ENCODE measurements at places on chromosomes 12 and 14.

DNA sequence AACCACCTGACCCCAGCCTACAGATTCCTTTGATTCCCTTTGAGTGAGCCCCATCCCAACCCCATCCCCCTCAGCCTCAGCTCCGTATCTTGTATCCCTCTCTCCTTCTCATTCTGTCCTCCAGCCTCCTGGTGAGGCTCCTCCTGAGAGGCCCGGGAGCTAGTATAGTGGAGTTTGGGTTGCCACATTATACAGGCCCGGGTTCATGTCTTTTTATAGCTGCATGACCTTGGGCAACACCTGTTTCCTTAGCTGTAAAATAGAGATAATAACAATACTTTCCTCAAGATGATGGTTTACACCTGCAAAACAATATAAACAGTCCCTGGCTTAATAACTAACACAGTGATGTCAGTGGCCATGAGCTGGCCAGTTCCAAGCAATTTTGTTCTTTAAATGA lies 89.8 kb downstream of the STAB2 start:
- no peak for DNase-seq

- DNase-seq, result no peak
Observed at GRCh38 chr14:92022036-92022435, 17.8 kb downstream of the TRIP11 start.

GRCh38 chr12:132583411-132583710 lies 27.0 kb downstream of the LRCOL1 start:
- no peak for DNase-seq

- DNase-seq, result no peak
Observed at GRCh38 chr14:55116246-55117030, 12.6 kb upstream of the LGALS3 start.

- peak; percentile 57 for DNase-seq
Observed at GRCh38 chr14:76876076-76876475, 49.9 kb downstream of the LRRC74A start.

DNA sequence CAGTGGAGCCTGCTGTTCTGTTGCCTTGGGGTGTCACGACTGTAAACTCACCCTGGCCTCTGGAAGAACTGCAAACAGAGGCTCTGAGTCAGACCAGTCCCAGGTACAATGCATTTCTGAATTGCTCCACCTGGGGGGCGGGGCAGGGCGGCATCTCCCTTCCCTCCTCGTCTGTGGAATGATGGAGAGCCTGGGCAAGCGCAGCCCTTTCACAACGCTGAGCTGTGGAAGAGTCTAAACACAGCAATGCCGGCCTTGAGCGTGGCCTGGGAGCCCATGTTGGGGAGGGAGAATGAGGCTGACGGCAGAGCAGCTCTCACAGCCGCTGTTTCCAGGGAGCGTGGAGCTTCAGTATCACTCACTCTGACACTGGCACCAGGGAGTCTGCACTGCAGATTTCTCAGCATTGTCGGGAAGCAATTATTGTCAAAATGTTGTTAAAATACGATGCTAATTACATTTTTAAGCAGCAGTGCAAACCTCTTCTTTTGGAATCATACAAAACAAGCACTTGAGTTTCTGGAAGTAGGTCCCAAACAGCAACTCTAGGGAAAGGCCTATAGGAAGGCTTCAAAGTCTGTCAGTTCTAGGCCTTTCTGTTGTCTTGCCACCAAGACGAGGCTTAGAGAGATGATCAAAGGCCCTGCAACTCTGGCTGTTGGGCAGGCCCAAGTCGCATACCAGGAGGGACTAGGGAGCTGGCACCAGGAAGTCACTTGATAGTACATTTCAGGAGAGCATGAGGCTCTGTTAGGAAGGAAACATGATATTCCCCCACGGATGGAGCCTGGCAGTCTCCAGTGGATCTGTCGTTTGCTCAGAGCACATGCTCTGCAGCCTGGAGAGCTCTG lies 244.0 kb upstream of the FKBP4 start:
- DNase-seq, result no peak

- peak; percentile 28 for DNase-seq
Observed at GRCh38 chr12:26274441-26275312, 79.3 kb downstream of the SSPN start.

DNA sequence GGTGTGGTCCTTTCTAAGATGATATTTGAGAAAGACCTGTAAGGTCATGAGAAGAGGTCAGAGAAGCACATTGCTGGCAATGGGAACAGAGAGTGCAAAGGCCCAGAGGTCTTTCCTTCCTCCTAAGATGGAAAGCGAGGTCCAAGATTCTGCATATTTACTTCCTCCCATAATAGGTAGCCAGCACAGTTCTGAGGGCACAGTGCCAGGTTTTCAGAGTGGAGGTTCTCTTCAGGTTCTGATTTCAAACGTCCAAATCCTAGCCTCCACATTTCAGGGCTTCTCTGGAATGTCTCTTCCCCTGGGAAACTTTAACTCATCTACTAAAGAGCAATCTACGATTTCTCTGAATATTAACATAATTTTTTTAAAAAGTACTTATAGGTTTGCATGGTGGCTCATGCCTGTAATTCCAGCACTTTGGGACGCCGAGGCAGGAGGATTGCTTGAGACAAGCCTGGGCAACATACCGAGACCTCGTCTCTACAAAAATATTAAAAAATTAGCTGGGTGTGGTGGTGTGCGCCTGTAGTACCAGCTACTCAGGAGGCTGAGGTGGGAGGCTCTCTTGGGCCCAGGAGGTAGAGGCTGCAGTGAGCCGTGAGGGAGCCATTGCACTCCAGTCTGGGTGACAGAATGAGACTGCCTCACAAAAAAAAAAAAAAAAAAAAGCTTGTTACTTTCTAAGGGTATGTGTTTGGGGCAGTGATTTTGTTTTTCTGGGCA lies 526 bp upstream of the MRPL42 start:
- no peak for DNase-seq

DNA sequence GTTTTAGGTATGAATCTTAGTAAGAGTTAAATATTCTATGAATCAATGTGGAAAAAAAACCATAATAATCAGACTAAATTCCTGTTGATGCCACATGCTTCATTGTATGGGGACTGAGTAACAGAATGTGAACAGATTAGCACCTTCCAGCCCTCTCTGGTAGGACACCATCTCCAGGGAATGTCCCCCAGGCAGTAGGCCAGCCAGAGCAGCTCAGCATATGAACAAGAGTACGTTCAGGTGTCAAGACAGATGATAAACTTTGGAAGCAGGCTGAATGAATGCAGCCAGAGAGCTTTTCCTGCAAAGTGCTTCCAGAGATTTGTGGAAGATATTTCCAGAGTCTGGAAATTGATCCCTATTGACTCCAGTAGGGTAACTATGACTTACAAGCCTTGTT lies 204.4 kb downstream of the RPS29 start:
- DNase-seq, result no peak

DNA sequence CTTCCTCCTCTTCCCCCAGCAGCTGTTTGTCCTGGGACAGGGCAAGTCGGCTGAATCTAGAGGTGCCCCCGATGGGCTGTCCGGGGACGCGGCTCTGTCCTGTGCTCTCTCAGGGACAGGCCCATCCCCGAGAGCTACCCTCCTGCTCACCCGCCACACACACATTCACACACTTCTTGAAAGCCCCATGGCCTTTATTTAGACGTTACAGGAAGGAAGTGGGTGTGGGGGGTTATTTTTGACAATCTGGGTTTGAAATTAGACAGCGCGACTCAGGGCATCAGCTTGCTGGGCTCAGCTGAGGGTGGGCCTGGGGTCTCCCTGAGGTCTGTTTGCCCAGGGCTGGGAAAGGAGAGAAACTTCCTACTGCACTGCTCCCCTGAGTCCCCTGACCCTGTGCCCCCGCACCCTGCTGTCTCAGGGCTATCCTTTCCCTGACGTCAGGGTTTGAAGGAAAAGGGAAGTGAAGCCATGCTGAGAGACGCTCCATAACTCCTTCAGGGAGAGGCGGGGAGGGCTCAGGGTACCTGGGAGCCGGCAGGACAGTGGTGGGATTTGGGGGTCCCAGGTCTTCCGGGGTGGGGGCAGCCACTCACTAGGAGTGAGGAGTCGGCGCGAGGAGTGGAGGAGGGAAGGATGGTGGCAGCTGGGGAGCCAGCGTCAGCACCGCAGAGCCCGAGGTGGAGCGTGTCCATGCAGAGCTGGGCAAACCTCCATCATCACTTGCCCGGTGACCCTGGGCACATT lies 8.1 kb downstream of the PTPN6 start:
- DNase-seq, result peak; percentile 91

DNA sequence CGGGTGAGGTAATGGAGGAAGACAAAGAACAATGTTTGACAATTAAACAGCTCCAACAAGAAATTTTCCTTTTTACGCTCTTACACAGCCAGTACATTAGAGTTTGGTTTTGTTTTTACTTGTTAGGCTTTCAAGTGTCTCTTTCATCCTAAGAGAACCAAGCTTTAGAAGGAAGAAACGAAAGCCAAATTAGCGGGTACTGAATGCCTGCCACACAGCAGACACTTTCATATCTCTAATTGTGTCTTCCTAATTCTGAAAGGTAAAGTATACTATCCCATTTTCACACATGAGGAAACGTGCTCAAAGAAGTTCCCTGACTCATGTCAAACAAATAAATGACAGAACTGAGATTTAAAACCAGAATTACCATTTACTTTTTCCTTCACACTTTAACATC lies 65.0 kb downstream of the CDK17 start:
- no peak for DNase-seq

- no peak for DNase-seq
Observed at GRCh38 chr14:98280436-98280835, 991.6 kb downstream of the BCL11B start.

GRCh38 chr12:15875863-15876262 lies 6.3 kb upstream of the STRAP start:
- no peak for DNase-seq

- DNase-seq, result peak; percentile 60
Observed at GRCh38 chr12:52121824-52122539, 42.5 kb downstream of the SMIM41 start.

DNA sequence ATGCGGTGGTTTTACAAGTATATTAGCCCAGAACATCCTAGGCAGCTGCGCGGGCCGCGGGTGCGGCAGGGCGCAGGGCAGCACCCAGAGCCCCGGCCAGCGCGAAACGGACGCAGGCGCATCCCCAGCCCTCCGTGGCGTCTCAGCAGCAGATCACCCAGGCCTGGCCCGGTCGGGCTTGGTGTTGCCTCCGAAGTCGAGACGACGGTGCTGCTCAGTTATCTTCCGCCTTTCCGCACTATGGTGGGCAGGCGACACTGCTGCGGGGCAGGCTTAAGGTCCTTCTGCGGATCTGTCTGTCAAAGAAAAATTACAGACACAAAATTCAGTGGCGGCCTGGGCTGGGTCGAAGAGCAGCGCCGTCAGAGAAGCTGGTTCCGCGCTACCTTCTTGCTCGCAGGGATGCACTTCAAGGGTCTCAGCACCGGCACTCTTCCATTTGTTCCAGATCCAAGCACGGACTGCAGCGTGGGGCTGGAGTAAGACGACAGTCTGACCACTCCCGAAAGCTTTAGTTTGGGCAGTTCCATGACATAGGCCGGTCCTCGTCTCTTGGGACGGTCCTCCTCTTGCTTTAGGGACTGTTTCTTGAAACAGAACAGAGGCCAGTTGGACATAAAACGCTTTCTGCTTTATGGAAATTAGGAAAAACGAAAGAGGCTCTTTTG lies 75.8 kb downstream of the MOK start:
- no peak for DNase-seq

DNA sequence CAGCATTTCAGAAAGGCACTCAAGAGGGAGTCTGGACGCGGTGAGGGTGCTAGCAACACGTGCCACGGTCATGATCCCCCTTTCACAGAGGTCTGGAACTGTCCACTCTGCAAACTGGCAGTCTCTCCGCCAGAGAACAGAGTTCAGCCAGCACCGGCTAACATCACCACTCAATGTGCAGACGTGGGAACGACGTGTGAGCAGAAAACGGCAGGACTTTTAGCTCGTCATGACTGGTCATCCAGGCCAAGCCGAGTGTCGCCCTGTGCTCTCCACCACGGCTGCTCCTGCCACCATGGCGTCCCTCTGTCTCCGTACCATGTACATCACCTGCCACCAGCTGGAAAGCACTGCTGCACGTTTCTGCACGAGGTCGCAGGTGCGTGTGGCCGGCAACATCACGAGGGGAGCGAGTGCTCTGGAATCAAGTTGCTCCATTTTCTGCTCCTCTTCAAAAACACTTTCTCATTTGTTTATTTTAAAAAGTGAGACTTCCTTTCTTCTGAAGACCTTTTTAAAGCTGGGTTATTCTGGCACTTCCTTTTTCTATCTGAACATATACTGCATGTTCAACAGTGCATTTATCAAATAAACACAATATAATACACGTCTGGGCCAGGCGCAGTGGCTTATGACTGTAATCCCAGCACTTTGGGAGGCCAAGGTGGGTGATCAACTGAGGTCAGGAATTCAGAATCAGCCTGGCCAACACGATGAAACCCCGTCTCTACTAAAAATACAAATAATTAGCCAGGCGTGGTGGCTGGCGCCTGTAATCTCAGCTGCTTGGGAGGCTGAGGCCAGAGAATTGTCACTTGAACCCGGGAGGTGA lies 28.0 kb downstream of the SLC15A4 start:
- DNase-seq, result no peak

DNA sequence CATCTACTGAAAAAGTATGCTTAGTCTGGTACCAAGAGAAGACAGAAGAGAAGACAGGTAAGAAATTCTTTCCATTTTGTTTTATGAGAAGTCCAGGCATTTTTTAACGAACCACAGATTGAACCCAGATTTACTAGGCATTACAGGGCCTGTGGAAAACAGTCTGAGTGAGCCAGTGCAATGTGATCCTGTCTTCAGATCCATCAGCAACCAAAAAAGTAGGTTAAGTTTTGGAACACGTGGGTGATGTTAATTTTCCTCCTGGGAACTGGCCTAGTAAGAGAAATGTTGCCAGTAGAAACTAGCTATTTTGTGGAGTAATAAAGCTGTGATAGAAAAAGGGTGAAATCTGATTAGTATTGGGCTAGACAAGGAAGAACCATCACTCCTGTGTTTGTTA lies 440.9 kb upstream of the SEL1L start:
- no peak for DNase-seq

- no peak for DNase-seq
Observed at GRCh38 chr12:122333142-122334087, 67.1 kb upstream of the VPS33A start.

DNA sequence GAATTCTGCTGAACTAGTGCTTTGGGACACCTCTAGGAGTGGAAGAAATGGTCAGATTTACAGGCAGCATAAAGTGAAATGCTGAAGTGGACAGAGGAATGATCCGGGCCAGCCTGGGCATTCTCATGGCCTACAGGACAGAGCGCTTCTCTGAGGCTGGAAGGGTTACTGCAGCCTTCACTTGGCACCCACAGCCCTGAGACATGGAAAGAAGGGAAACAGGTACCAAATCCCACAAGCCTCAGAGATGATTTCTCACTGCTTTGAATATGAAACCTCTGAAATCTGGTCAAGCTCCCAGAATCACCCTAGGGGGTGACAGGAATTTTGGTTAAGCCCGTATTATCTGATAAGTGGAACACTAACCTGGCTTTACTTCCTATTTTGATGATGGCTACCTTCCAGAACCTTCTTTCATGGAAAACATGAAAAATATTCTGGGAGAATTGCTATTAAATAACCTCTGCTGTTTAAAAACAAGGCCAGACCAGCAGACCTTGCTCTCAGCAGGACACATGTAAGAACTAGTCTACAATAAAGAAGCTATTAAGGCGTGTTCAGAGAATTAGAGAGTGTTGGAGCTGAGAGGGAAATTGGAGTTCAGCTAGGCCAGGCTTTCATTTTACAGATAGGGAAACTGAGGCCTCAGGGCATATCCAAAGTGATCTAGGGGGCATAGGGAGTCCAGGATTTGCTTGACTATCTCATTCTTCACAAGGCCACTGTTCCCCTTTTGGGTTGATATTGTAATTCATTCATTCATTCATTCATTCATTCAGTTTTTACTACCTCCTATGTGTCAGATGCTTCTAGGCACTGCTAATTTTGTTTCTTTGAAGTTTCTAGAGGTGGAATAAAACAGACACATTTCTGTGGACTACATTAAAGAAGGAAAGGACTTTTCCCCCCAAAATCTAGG lies 281.5 kb downstream of the ZFP36L1 start:
- no peak for DNase-seq

- DNase-seq, result no peak
Observed at GRCh38 chr12:128905003-128905544, 51.8 kb downstream of the GLT1D1 start.
